Camera-type eye (tissue), 1 donor: ENCODE measurements at places on chromosomes 5 and 9. TPM values are rescaled to one million over a fixed set of nuclear protein-coding genes. Genes with fewer than 3 reads are reported as not detected.

Gene NAIP
- 32.2 TPM for total RNA-seq

Gene PCDHB3
- 10.6 TPM for total RNA-seq

Gene ATP10B
- 2.6 TPM for total RNA-seq

Gene C5
- total RNA-seq: 10.0 TPM

Gene GABBR2
- total RNA-seq: 37.1 TPM

Gene MEIKIN
- 0.55 TPM for total RNA-seq

Gene PHF24
- 11.2 TPM for total RNA-seq

Gene RXRA
- total RNA-seq: 31.5 TPM

Gene TEX48
- not detected for total RNA-seq

Gene CCNO
- total RNA-seq: 0.27 TPM

Gene LPCAT1
- 132 TPM for total RNA-seq

Gene SH3GL2
- total RNA-seq: 18.0 TPM

Gene FAM81B
- not detected for total RNA-seq

Gene WDR38
- total RNA-seq: not detected

Gene ANXA1
- 153 TPM for total RNA-seq

Gene FGFR4
- 8.6 TPM for total RNA-seq

Gene HACD4
- 5.1 TPM for total RNA-seq

Gene C5orf58
- not detected for total RNA-seq

Gene C5orf52
- not detected for total RNA-seq

Gene KIF20A
- 12.9 TPM for total RNA-seq

Gene LSM11
- total RNA-seq: 26.8 TPM

Gene FBP2
- 1.0 TPM for total RNA-seq

Gene PIP5KL1
- total RNA-seq: 3.2 TPM

Gene PRDM9
- total RNA-seq: not detected

Gene SLC6A3
- total RNA-seq: 2.7 TPM

Gene FIBCD1
- 10.2 TPM for total RNA-seq

Gene RHOBTB3
- total RNA-seq: 176 TPM

Gene GGTA1
- total RNA-seq: 3.5 TPM

Gene ABLIM3
- total RNA-seq: 13.1 TPM

Gene TUSC1
- total RNA-seq: 15.2 TPM

Gene CDH9
- total RNA-seq: 1.6 TPM

Gene PCDHA5
- 2.9 TPM for total RNA-seq

Gene VLDLR
- 56.7 TPM for total RNA-seq

Gene AIF1L
- total RNA-seq: 36.2 TPM
